CD8-positive, alpha-beta memory T cell (primary cell): ENCODE measurements at places on chromosomes 7 and 10. TPM values are rescaled to one million over a fixed set of nuclear protein-coding genes. Genes with fewer than 3 reads are reported as not detected.

The SNCG gene
- not detected for total RNA-seq

The PRSS37 gene
- not detected for total RNA-seq

The MAD1L1 gene
- total RNA-seq = 47.3 TPM

The CYP2C9 gene
- not detected for total RNA-seq

The ZNF804B gene
- not detected for total RNA-seq

The ANKRD61 gene
- 0.24 TPM for total RNA-seq

The HERC4 gene
- total RNA-seq = 41.6 TPM

The PRKG1 gene
- total RNA-seq = not detected

The TEX47 gene
- total RNA-seq = not detected

The NCOA4 gene
- 110 TPM for total RNA-seq

The TMEM26 gene
- total RNA-seq = not detected

The ZNF680 gene
- 9.2 TPM for total RNA-seq

The TMEM130 gene
- total RNA-seq = not detected

The TMEM243 gene
- 62.9 TPM for total RNA-seq

The ASCC1 gene
- total RNA-seq = 43.2 TPM

The CACNB2 gene
- not detected for total RNA-seq

The SOSTDC1 gene
- total RNA-seq = not detected

The GPR85 gene
- total RNA-seq = not detected

The PRRT4 gene
- 0.35 TPM for total RNA-seq

The ERVW-1 gene
- not detected for total RNA-seq

The PTN gene
- total RNA-seq = not detected

The GARIN1A gene
- total RNA-seq = 0.61 TPM

The HOXA1 gene
- total RNA-seq = 0.31 TPM

The DNAH11 gene
- not detected for total RNA-seq

The SHTN1 gene
- total RNA-seq = 0.38 TPM

The LHFPL3 gene
- total RNA-seq = not detected

The PGAM2 gene
- 0.44 TPM for total RNA-seq

The GRM3 gene
- not detected for total RNA-seq

The NRCAM gene
- total RNA-seq = 0.27 TPM

The OR2A42 gene
- total RNA-seq = not detected

The GIMAP2 gene
- total RNA-seq = 40.4 TPM

The KIF11 gene
- total RNA-seq = 37.1 TPM

The TAS2R3 gene
- total RNA-seq = 0.98 TPM

The LDB3 gene
- total RNA-seq = 0.04 TPM

The RELN gene
- total RNA-seq = not detected

The TRIM73 gene
- 4.7 TPM for total RNA-seq

The PRLHR gene
- not detected for total RNA-seq

The ACTR3C gene
- total RNA-seq = 6.6 TPM

The FAM25C gene
- not detected for total RNA-seq

The GIMAP4 gene
- total RNA-seq = 57.3 TPM

The SPDYE11 gene
- total RNA-seq = not detected

The ASZ1 gene
- not detected for total RNA-seq

The NEUROG3 gene
- not detected for total RNA-seq

The SCIN gene
- total RNA-seq = 0.29 TPM

The INTS15 gene
- 45.8 TPM for total RNA-seq

The PARP12 gene
- total RNA-seq = 27.9 TPM

The CRYGN gene
- total RNA-seq = not detected

The HHEX gene
- total RNA-seq = not detected

The FKBP6 gene
- total RNA-seq = not detected

The SEMA3A gene
- total RNA-seq = not detected

The MRC1 gene
- total RNA-seq = 1.4 TPM

The TMEM236 gene
- total RNA-seq = 0.11 TPM

The SFTPA1 gene
- not detected for total RNA-seq

The LIPF gene
- total RNA-seq = not detected

The CPA1 gene
- not detected for total RNA-seq
